Nucleus accumbens (tissue), 56 donors: ENCODE measurements at places on chromosomes 6 and 20.

GRCh38 chr6:13124131-13124530 lies 204.2 kb downstream of the TBC1D7 start:
- no peak for DNase-seq

- DNase-seq, result no peak
These were observed 295.6 kb downstream of the ZFAND3 start for GRCh38 chr6:38114976-38115625.

- no peak for DNase-seq
These were observed 1009.2 kb upstream of the GJE1 start for GRCh38 chr6:141123497-141123896.

GRCh38 chr6:169386411-169387057 lies 132.9 kb upstream of the THBS2 start:
- no peak for DNase-seq

DNA sequence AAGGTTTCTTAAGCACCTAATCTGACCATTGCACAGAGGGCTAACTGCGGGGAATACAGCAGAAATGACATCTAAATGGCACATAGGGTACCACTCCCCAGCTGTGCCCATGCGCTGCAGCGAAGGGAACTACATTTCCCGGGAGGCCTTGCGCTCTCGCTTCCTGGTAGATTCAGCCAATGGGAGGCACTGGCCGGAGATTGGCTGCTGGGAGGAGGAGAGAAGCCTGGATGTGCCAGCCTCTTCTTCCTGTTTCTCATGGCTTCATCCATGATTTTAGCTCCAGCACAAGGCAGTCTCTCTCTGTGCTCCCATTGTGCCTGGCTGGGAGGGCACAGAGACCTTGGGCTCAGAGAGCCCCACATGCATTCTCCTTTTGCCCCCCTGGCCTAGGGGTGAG lies 101.7 kb upstream of the FOXA2 start:
- DNase-seq, result no peak

DNA sequence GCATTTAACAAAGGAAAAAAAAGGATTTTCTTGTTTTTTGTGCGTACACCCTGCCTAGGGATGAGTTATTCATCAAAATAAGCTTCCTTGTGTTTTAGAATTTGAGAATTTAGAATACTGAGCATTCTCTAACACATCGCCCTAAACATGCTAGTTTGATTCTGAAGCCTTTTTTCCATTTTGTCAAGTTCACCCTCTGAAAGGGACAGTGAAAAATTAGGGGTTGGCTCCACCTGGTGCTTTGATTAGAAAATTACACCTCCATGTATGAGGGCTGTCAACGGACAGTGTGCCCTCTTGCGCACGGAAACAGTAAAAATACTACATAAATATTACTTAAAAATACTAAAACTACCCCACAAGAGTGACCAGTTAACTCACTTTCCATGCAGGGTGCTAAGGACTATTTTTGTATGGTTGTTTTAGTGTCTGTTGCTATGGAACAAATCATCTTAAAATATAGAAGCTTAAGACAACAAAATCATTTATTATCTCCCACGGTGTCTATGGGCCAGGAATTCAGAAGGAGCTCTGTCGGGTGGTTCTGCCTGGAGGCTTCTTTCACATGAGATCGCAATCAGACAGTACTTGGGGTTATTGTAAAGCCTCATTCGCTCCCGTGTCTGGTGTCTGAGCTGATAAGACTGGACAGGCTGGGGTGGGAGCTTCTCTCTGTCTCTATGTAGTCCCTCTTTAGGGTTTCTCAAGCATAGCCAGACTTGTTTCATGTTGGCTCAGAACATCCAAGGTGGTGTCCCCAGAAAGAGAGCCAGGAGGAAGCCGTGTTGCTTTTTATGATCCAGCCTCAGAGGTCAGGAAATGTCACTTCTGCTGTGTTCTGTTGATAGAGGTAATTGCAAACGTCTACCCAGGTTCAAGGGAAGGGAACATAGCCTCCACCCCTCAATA lies 41.1 kb upstream of the TMEM170B start:
- peak; percentile 36 for DNase-seq

DNA sequence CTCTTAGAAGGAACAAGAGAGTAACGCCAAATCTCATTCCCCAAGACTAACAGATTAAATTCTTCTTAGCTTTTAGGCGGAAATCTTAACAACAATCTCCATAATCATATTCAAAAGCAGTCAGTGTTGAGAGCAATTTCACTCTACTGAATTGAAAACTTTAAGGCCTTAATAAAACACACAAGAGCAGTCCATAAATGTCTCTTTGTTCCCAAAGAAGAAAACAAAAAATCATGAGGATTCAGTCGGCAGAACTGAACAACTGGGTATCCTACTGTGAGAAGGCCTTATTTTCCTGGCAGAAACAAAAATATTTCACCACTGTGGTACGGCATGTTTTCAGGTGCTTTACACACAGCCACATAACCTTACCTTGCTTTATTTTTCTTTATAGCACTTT lies 14.4 kb downstream of the ABHD12 start:
- no peak for DNase-seq

DNA sequence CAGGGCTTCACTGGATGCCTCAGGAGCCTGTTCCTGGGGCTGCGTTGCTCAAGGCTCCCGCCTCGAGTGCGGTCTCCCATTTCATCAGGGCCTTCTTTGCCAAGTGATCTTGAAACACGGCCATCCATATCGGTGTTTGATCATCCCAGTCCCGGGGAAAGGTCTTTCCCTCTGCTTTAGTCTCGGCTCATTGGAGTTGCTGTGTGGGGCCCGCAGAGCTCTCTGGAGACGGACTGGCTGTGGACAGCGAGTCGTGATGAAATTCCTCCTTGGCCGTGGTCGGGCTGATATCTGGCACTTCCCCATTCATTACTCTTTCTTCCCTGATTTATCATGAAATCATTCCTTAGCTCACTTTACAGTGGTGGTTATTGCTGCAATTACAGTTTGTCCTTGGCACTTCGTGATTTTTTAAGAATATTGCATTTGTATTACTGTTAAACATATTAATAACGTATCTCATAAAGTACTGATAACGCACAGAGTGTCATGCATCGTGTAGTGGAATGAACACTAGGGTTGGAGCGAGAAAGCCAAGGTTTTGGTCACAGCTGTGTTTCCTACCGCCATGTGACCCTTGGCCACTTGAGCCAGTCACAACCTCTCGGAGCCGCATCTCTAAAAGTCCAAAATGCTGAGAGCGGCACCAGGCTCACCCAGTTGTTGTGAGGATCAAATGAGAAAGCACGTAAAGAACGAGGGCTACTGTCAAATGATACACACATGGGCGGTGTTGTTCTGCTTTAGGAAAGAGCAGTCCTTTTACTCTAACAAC lies 71.8 kb downstream of the MTHFD1L start:
- no peak for DNase-seq
